Right hindlimb (tissue), 1 donor: ENCODE measurements at places on chromosomes 6 and 20.

GRCh38 chr6:34385793-34386195 is 6.7 kb downstream of the NUDT3 start:
- DNase-seq, result no peak

- no peak for DNase-seq
These were observed 50.5 kb upstream of the SPDEF start for GRCh38 chr6:34606477-34607265.

GRCh38 chr6:156884306-156884705 is 107.1 kb downstream of the ARID1B start:
- DNase-seq, result no peak

- DNase-seq, result no peak
These were observed 4.0 kb downstream of the EEF1A1 start for GRCh38 chr6:73516514-73517489.

- no peak for DNase-seq
These were observed 18.5 kb upstream of the ERVFRD-1 start for GRCh38 chr6:11129908-11130565.

DNA sequence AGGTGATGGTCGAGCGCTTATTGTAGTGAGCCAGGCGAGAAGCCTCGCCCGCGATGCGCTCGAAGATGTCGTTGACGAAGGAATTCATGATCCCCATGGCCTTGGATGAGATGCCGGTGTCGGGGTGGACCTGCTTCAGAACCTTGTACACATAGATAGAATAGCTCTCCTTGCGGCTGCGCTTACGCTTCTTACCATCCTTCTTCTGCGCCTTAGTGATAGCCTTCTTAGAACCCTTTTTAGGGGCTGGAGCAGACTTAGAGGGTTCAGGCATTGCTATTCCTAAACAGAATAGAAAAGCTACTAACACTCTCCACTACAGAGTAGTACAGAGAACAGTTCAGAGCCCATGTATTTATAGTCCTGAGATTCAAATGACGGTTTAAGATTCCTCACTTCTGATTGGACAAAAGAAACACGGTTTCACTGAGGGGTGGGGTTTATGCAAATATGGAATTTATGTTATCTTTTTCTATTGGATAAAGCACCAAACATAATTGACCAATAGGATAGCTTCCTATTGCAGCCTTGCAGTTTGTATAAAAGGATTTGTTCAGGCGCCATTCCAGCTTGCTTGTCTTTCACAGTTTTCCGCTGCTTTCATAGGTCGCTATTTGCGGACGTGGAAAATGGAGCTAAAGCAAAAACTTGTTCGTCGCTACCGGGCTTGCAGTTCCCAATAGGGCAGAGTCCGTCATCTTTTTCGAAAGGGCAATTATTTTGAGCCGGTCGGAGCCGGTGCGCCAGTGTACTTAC is 43.7 kb upstream of the HFE start:
- peak; percentile 89 for DNase-seq

DNA sequence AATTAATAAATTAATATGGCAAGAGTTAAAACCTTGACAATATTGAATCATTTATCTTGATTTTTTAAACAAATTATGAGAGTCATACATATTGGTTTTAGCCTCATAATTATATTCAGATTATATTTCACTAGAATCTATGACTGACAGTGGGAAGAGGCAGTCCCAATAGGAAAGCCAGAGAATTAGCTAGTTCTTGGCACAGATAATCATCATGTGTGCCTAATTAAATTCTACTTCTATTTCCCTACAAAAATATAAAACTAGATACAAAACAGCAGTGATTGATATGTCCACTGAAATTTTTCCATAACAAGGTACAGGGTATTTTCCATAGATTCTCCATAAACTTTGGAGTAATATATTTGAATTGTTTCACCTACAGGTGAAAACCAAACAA is 38.6 kb downstream of the COL9A1 start:
- no peak for DNase-seq

- no peak for DNase-seq
These were observed 327.9 kb upstream of the SOX4 start for GRCh38 chr6:21265730-21266044.

- DNase-seq, result no peak
These were observed 121.5 kb downstream of the PACRG start for GRCh38 chr6:162849269-162849668.

- no peak for DNase-seq
These were observed 8.7 kb downstream of the PSMB9 start for GRCh38 chr6:32862725-32863124.

GRCh38 chr6:114940181-114940580 is 597.4 kb upstream of the HS3ST5 start:
- no peak for DNase-seq

GRCh38 chr6:20571261-20571660 is 37.0 kb downstream of the CDKAL1 start:
- no peak for DNase-seq

DNA sequence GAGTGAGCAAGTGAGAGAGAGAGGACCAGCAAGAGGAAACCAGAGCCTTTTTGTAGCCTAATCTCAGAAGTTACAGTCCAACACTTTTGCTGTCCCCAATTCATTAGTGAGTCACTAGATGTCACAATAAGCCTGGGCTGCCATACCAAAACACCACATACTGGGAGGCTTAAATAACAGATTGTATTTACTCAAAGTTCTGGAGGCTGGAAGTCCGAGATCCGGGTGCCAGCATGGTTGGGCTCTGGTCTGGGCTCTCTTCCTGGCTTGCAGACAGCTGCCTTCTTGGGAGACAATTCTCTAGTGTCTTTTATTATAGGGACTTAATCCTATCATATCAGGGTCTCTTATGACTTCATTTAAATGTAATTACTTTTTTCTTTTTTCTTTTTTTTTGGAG is 50.7 kb upstream of the FERMT1 start:
- DNase-seq, result no peak

- no peak for DNase-seq
These were observed 30.4 kb downstream of the IGF2R start for GRCh38 chr6:159999240-159999671.

DNA sequence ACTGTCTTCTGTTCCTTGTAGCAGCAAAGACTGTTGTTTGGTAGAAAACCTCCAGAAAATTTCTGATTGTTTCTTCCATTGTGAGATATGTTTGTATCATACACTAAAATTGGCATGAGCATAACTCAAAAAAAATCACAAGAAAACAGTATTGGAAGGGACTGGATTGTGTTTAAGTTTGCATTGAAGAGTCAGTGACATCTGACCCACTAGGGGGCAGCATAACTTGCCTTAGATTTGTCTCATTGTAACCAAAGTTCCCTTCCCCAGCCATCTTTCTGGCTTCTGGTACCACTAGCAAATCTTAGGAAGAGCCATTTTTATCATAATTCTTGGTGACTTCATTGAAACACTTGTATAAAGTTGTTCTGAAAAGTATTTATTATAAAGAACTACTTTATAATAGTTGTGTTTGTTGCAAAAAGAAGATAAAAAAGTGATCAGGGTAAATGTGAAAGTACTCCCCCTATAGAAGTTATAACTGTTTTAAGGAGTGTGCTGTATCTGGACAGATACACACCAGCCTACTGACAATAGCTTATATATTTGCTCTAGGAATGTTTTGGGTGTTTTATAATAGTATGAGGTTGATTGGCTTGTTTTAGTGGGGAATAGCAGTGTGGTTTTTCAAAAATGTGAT is 7.7 kb downstream of the CSTF1 start:
- DNase-seq, result peak; percentile 58

GRCh38 chr6:12869816-12870432 is 153.4 kb downstream of the PHACTR1 start:
- DNase-seq, result no peak

DNA sequence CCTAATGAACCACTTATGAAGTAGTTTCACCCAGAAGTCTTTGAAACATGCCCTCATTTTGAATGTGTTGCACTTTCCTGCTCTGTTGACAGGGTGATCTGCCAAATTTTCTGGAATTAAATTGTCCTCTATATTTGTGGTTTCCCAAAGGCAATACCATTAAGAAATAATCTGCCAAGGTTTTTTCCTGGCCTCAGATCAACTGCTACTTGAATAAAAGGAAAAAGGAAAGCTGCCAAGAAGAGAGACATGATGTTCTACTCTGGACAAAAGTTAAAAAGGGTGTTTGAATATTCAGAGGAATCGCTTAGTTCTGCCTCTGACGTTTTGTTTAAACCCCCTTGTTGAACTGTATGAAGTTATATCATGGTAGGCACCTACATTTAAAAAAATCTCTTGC is 37.4 kb upstream of the ARMH2 start:
- no peak for DNase-seq

GRCh38 chr20:35463455-35464300 is 8.3 kb downstream of the CEP250 start:
- DNase-seq, result peak; percentile 58

- DNase-seq, result no peak
These were observed 43.3 kb upstream of the MRPS10 start for GRCh38 chr6:42260972-42261371.

- peak; percentile 85 for DNase-seq
These were observed 16.5 kb downstream of the RIPOR2 start for GRCh38 chr6:24919056-24919892.
